Esophagus squamous epithelium (tissue), 5 donors: ENCODE measurements at places on chromosomes 4 and X. TPM values are rescaled to one million over a fixed set of nuclear protein-coding genes. Genes with fewer than 3 reads are reported as not detected.

Gene PPARGC1A
- total RNA-seq = 1.6 TPM

Gene EFHC2
- 0.22 TPM for total RNA-seq

Gene TMPRSS11A
- 36.6 TPM for total RNA-seq

GRCh38 chr4:186810613-186811150 lies 87.0 kb upstream of the FAT1 start:
- no peak for DNase-seq
- H3K27me3 ChIP-seq = no peaks in the 10 kb centered on the region
- H3K27ac ChIP-seq = no peak overlapping the region
- no peak overlapping the region for H3K4me3 ChIP-seq

- H3K4me3 ChIP-seq = no peak overlapping the region
- no peaks in the 10 kb centered on the region for H3K36me3 ChIP-seq
- H3K27ac ChIP-seq = peak overlapping the region; percentile 28
- DNase-seq = no peak
- no peaks in the 10 kb centered on the region for H3K27me3 ChIP-seq
Measured at GRCh38 chr4:38073596-38074234, 113.5 kb downstream of the PTTG2 start.

- H3K27ac ChIP-seq = no peak overlapping the region
- H3K4me3 ChIP-seq = no peak overlapping the region
- no peaks in the 10 kb centered on the region for H3K27me3 ChIP-seq
- DNase-seq = no peak
- no peaks in the 10 kb centered on the region for H3K4me1 ChIP-seq
Measured at GRCh38 chr4:3871181-3871852, 105.1 kb downstream of the ADRA2C start.

DNA sequence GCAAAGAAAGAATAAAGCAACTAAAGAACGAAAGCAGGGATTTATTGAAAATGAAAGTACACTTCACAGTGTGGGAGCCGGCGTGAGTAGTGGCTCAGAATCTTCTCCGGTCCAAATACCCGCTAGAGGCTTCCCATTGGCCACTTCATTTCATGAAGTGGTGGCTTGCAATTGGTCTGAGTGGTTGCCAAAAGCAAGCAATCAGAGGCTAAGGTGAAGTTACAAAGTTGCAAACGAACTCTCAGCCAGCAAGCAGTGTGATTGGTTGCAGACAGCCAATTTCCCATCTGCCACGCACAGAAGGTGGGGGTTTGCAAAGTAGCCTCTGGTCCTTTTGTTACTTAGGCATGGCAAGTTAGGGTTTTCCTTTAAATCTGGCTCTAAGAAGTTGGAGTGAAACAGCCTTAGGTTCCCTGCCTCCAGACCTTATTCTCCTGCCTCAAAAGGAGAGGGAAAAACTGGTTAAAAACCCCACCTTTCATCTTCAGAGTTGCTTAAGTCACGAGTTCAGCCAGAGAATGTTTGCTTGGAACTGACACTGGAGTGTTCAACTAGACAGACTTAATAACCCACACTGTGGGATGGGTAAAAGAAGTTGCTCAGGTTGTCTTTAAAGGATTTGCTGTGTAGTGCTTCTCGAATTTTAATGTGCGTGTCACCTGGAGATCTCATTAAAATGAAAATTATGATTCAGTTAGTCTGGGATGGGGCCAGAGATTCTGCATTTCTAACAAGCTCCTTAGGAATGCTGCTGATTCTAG lies 6.9 kb upstream of the CLOCK start:
- H3K4me3 ChIP-seq = no peak overlapping the region
- no peak overlapping the region for H3K27ac ChIP-seq
- H3K4me1 ChIP-seq = peaks cover 28% of the 10 kb centered on the region
- no peaks in the 10 kb centered on the region for H3K27me3 ChIP-seq
- no peak for DNase-seq

- H3K36me3 ChIP-seq = no peaks in the 10 kb centered on the region
- H3K27ac ChIP-seq = no peak overlapping the region
Measured at GRCh38 chrX:19955306-19955705, 35.6 kb downstream of the BCLAF3 start.

DNA sequence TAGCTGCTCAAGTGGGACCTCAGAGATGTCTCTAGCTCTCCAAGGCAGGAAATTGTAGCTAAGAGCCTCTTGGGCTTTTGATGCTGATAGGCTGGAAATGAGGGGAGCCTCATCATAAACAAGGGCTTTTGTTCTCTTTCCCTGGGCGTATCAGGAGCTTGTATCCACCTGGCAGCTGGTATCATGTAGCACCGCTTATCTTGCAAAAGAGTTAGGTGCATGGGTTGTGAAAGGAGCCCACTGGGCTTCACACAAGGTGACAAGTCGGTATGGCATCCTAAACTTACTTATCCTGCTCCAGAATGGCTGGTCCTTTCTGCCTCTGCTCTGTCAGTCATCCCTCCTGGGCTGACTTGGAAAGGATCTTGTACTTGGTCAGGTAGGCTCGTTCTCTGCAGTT lies 565.8 kb downstream of the GRXCR1 start:
- no peaks in the 10 kb centered on the region for H3K36me3 ChIP-seq
- H3K27ac ChIP-seq = no peak overlapping the region
- no peak for DNase-seq
- H3K27me3 ChIP-seq = no peaks in the 10 kb centered on the region

DNA sequence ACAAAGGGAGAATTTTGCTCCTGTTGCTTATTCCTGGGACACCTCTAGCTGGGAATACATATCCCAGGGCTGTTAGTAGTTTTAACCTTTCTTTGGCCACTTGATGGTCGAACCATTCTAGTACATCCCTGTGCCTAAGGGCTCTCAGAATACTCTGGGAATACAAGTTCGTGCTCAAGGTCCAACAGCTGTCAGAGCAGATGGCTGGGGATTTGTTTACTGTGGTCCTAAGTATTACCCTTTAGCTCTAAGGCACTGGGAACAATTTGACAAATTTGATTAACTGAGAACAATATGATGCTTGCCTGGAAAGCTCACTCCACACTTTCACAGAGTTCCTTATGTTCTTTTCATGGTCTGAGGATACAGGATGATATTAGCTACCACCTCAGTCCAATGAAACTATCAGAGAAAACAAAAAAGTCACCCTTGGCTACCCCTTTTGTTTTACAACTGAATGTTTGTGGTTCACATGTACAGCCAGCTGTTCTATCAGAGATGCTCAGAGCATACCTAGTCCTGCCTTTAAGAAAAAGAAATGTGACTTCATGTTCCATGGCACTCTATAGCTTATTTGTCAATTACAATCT lies 47.4 kb upstream of the PHOX2B start:
- DNase-seq = no peak
- H3K27me3 ChIP-seq = no peaks in the 10 kb centered on the region
- H3K4me3 ChIP-seq = no peak overlapping the region
- H3K4me1 ChIP-seq = no peaks in the 10 kb centered on the region

DNA sequence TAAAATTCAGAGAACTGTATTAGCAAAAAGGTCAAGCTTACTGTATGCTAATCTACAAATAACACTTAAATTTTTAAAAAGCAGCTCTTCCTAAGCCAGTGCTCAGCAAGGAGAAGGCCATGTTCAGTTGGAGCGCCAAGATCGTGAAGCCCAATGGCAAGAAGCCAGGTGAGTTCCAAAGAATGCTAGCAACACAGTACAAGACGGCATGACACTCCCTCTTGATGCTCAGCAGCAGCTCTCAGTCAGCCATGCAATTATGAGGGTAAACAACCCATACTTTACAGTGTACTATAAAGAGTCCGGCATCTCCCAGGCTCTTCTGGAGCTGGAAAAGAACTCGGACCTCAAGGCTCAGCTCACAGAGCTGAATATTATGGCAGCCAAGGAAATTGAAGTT lies 34.9 kb downstream of the STX18 start:
- no peak for DNase-seq
- no peak overlapping the region for H3K4me3 ChIP-seq
- H3K27ac ChIP-seq = no peak overlapping the region
- H3K4me1 ChIP-seq = no peaks in the 10 kb centered on the region
- H3K27me3 ChIP-seq = no peaks in the 10 kb centered on the region

DNA sequence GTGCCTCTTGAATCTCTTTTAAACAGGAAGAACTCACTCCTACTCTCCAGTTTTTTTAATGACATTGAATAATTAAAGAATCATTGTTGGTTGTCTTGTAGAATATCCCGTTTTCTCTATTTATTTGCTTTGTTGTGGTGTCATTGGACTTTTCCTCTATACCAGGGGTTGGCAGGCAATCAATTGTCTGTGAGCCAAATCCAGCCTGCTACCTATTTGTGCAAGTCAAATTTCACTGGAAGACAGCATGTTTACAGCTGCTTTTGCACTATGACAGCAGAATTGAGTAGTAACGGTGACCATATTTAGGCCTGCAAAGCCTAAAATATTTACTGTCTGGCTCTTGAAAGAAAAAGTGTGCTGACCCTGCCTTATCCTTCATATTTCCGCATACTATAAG lies 34.8 kb downstream of the POLA1 start:
- H3K27me3 ChIP-seq = no peaks in the 10 kb centered on the region
- peaks cover 49% of the 10 kb centered on the region for H3K36me3 ChIP-seq
- no peak overlapping the region for H3K4me3 ChIP-seq
- H3K4me1 ChIP-seq = no peaks in the 10 kb centered on the region
- DNase-seq = no peak
